ENCODE measurements at places on chromosomes 7 and 10.

GRCh38 chr10:59705931-59706330, 3.7 kb downstream of the SLC16A9 start:
- DNase-seq: no peak

DNA sequence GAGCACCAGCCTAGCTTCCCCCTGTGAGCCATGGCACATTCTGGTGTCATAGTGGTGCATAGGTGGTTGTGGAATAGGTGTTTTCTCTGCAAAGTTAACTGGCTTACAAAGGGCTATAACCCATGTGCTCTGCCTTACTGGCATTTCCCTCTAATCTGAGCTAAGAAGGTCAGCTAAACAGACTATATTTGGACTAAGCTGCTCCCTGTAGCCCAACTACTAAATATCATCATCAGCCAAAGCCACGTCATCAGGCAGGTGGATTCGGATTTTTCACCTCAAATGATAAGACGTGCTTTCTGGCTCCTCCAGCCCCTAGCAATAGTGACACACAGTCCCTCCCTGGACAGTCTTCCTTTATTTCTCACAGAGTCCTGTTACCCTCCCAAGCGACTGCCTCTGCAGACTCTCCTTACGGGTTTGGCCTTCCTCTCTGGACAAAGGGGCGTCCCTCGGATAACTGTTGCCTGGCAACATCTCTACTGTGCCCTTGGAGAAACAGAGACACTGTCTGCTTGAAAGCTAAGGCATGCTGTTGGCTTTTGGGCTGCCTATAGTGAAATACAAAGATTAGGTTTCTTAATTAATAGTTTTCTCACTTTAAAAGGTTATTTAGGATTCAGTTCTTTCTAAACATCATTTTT, 9.1 kb downstream of the SLC13A4 start:
- no peak for DNase-seq

DNA sequence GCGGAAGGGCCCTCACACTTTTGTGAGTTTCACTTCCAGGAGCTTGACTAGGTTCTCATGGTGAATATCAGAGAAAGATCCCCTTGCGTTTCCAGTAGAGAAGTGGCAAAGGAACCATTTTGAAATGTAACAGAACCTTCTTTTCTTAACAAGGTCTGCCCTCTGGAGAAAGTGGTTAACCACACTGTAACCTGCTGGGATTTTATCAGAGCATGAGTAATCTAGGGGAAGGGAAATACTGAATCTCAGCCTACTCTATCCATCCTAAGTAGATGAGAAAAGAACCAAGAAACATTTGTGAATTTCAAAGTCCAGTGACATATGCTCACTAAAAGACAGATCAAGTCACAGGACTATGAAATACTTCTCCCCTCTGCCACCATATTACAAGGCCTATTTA, 235.5 kb downstream of the ZEB1 start:
- no peak for DNase-seq

DNA sequence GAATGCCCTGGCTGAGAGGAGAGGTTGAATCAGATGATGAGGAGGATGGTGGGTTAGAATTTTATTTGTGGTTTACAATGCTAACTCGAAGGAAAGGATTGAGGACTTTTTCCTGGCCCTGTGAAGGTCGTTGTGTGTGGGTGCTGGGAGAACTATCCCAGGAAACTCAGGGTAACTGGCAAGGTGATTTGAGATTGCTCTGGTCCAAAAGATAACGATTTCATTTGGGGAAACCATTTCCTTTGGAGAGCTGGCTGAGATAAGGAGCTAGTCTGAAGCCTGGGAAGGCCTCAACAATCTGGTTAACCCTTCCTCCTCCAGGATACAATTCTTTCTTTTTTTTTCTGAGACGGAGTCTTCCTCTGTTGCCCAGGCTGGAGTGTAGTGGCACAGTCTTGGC, 33.0 kb downstream of the HK1 start:
- no peak for DNase-seq

DNA sequence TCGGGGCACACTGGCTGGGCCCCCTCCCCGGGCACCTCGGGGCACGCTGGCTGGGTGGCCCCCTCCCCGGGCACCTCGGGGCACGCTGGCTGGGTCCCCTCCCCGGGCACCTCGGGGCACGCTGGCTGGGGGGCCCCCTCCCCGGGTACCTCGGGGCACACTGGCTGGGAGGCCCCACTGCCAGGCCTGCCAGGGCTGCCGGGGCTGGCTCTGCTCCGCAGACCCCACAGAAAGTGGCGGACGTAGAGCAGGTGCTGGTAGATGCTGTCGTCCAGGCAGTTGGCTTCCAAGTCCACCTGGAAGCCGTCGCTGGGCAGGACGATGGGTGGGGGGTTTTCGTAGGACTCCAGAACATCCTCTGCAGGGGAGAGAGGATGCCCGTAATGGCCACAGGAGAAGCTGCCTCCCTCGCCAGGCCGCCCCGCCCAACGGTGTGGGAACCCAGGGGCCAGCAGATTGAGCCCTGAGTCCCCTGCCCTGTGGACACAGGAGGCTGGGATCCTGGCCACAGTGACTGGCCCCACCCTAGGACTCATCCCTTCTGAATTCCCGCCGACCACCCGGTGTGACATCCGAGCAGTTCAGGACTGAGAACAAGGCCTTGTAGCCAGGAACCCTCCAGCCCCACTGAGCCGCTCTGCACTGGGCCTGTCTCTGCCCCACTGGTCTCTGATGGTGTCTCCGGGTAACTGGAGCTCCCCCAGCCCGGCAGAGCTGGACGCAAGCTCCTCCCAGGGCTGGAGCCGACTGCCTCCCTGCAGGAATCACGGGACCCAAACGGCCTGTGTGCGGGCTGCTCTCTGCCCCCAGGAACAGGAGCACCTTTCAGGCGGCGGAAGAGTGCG, 28.2 kb downstream of the AP5Z1 start:
- no peak for DNase-seq

- no peak for DNase-seq
These were observed 4.4 kb downstream of the RAB11FIP2 start for GRCh38 chr10:118042336-118042735.

DNA sequence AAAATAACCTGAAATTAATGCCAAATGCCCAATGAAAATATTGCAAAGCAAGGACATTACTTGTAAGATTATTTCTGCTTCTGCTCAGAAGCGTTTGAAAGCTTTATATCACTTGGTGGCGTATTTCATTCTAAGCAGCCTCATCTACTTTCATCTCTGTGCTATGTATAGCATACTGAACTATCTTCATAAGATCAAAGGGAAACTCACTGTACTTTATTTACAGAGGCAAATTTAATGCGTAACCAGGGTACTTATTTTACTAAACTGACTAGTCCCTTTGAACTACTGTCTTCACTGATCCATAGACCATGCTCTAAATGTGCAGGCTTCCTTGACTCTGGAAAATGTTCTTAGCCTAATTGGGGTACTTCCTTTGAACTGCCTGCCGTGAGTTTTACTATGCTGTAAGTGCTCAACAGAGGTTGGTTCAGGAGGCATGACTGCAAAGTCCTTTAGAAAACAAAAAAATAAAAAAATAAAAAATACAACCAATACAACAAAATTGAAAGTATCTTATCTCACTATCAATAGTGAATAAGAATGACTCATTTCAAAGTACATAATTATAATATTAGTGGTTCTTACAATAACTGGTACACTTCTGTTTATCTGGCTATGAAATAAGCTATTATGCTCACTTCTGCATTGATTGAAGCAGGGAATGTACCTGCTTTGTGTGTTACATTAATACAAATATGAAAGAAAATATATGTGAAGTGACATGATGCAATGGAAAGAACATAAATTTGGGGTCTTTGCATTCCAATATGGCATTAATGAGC, 41.0 kb upstream of the TSPAN12 start:
- no peak for DNase-seq

GRCh38 chr10:69042417-69042816, 45.5 kb upstream of the SRGN start:
- no peak for DNase-seq

GRCh38 chr7:94908323-94909178, 1.2 kb downstream of the PPP1R9A start:
- DNase-seq: no peak

DNA sequence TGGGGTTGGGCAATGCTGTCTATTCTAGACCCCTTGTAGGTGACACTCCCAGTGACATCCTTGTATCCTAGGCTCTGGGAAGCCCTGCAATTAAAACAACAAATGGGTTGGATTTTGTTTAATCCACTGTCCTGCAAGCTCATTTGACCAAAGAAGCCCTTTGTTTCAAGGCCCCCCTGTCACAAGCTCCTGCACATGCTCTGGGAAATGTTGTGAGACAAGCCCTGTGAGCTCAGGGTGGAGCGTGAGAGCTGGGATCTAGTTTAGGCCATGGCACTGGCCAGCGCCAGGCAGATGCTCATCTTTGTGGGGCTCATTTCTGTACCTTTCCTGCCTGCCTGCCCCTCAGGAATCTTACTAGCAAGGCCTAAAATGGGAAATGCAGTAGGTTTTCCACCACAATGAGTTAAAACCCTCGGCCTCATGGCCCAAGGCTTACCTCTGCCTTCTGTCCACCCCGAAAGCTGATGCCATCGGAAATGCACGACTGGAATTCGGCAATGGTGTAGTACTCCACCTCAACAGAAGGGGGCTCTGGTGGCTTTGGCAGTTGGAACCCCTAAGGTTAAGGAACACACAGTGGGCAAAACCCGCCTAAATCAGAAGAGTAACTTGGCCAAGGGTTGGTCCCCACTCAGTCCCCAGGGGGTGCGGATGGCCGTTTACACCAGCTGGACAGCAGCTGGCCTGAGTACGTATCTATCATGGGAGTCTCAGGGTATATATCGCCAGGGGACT, 112.0 kb downstream of the NEURL1 start:
- DNase-seq: no peak

GRCh38 chr10:99859585-99859984, 77.1 kb downstream of the ABCC2 start:
- DNase-seq: no peak

DNA sequence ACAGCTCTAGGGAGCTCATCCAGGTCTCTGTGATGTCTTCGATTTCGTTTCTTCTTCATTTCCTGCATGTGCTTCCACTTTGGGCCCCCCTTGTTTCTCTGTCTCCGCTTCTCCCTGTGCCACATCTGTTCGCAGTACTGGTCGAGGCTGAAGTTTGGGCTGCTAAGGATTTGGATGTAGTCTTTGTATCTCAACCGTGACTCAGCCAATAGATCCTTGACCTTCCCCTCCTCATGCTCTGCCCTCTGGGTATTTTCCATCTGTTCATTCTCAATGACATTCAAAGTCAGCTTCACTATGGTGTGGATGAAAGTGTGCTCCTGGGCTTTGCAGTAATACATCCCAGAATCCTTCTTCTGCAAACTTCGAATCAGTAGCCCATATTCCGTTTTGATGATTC, 187.4 kb downstream of the SEMA3D start:
- DNase-seq: no peak

- DNase-seq: no peak
These were observed 63.0 kb downstream of the FAS start for GRCh38 chr10:89053555-89053954.

GRCh38 chr10:49633327-49634068, 19.7 kb downstream of the CHAT start:
- DNase-seq: no peak

DNA sequence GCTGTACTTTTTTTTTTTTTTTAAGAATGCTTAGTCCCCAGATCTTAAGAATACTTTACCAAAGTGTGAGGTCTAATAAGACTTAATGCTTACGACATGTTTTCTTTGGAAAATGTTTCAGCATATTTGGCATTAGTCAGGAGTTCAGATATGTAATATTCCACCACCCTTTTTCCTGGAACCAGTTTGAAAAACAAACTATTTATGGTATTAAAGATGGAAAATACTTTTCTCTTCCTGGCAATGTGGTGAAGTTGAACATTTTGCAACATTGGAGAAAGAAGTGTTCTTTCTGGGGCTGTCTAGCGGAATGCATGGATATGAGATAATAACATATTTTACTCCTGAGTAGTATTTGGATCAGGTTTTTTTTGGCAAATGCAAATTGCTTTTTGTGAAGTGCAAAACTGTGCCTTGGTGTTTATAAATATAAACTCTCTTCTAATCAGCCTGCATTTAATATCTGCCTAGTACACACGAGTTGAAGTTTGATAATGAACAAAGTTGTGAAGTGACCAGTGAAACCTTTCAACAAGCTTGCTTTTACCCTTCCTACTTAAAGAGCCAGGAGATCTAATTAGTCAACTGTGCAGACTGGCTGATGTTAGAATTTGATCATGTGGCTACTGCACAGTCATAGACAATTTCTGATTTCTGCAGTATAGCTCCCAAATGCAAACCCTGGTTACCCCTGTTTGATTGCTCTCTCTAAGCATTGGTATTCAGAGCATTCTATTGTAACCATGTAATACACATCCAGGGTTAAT, 20.9 kb downstream of the MAP3K8 start:
- DNase-seq: no peak

DNA sequence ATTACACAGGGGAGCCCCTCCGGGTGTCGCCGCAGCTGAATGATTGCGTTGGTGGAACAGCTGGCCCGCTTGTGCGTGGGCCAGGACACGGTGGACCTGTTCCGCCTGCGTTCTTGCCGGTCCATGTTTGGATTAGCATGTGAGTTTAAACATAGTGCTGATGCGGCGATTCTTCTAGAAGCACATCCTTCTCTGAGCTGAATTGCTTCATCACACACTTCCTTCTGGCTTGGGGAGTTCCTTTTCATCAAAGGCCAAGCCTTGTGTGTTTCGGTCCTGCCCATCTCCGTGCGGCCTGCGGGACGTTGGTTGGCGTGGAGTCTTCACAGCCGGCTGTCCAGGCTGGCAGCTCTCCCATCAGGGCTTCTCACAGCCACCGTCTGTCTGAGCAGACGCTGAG, 45.5 kb upstream of the SLC29A4 start:
- no peak for DNase-seq

DNA sequence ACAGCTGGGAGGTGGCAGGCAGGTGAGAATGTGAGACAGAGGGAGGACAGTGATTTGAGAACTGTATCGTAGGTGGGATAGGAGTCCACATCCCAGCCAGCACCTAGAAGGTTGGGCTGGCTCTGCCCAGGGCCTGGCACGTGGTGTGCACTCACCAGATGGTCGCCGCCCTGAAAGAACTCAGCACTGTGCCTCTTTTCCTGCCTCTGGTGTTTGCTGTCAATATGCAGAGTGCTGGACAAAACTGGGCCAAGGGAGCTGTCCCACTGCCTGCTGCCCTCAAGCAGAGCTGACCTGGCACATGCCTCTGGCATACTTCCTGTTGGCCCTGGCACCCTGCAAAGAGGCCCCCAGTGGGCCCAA, 36.8 kb downstream of the CHST3 start:
- no peak for DNase-seq

GRCh38 chr10:100448951-100449350, 13.9 kb upstream of the WNT8B start:
- no peak for DNase-seq

DNA sequence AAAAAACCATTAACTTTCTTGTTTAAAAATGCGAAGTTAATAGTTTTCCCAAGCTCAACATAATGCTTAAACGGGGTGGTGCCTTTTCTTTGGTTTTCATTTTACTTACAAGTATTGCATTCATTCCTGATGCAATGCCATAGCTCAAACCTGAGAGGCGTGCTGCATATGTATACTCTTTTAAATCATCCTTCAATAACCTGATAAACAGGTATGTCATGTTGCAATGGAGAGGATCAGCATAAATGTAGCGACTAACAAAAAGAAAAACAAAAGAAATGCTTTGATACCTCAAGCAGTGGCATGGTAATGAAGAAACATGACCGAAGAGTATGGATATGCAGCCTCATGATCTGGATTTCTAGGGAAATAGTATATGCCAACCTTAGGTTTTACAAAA, 95.4 kb downstream of the IDE start:
- DNase-seq: no peak

- no peak for DNase-seq
These were observed 30.8 kb downstream of the TM9SF3 start for GRCh38 chr10:96556003-96556402.

- DNase-seq: no peak
These were observed 48.8 kb upstream of the OPALIN start for GRCh38 chr10:96407560-96408069.
